ENCODE measurements at places on chromosomes 3 and 15.

- DNase-seq = no peak
Measured at GRCh38 chr3:159182961-159183360, 381.1 kb downstream of the MFSD1 start.

- DNase-seq = no peak
Measured at GRCh38 chr3:14371573-14372474, 30.6 kb upstream of the SLC6A6 start.

- no peak for DNase-seq
Measured at GRCh38 chr3:192896208-192896607, 21.4 kb downstream of the MB21D2 start.

DNA sequence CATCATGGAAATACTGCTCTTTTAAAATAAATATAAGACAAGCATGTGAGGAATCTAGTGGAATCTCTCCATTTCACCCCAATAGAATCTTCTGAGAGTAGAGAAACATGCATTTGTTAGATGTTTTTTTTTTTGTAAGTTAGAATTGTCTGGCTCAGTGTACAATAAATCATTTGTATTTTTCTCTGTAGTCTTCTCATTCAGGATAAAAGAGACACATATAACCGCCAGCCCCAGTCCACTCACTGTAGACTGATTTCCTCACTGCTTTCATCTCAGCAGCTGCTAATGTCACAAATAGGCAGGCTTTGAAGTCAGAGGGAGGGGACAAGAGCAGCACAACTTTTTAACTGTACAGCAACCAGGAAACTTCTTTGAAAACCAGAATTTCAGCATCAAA, 140.2 kb upstream of the RBMS3 start:
- no peak for DNase-seq

DNA sequence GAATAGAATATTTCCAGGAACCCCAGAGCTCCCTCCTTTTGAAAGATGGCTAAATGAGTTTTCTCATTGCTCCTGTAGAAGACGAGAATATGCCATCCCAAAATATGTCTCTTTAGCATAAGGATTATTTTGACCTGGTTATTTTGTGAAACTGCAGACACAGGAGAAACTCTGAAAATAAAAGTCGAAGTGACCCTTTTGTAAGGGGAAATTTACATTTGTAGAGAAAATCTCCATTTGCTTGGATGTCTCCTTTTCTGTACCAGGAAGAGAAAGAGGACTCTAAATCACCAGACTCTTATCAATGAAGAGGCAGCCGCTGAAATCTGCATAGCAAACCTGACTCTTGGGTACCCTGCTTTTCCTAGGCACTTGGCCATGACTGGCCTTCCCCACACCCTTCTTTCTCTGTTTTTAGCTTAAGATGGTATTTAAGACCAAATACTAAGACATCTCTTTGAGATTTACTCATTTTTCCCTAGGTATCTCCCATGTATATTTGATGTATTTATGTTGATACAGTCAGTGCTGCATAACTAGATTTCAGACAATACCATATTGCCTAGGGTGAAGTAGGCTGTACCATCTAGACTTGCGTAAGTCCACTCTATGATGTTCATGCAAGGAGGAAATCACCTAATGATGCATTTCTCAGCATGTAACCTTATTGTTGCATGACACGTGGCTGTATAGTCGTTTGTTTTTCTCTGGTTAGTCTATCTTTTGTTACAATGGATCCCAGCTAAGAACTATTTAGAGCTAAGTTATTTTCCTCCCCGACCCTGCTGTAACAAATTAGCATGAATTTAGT, 98.2 kb upstream of the UBE3A start:
- no peak for DNase-seq

DNA sequence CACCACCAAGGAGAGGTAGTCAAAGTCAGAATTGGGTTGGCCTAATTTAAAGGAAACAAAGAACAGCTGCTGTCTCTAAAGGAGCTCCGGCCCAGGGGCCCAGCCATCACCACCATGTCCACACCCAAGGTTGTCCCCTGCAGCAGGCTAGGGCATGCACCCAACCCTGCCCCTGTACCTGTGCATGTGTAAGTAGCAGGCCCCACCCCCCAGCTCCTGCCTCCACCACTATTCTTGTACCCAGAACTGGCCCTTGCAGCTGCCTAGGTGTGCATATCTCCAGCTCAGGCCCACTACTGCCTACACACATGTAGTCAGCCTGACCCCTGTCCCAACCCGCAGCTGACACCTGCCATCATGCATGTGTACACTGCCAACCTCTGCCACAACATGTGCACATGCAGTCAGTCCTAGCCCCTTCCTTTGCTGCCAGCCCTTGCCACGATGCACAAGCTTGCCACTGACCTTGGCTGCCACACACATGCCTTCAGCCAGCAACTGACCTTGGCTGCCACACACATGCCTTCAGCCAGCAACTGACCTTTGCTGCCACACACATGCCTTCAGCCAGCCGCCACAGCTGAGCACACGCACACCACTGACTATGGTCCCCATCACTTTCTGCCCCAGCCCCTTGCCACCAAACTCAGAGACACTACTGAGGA, 39.7 kb downstream of the FGF12 start:
- DNase-seq = no peak

GRCh38 chr15:92901072-92901761, 1.1 kb downstream of the CHD2 start:
- DNase-seq = no peak

DNA sequence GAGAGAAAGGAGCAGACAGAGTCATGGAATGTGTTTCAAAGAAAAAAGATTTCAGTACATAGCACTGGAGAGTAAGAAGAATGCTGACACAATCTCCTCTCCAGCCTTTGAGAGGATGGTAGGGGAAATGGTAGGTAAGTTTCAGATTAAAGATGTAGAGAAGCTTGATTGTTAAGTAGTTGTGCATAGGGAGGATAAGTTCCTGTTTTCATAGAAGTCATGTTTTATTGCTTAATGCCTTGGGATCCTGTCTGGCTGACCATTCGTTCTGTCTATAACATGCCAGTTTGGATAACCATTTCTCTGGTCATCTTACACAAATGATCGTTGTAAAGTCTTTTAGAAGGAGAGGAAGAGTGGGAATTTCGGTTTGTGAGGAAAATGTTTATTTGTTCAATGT, 95.7 kb upstream of the IGSF10 start:
- no peak for DNase-seq

- DNase-seq = no peak
Measured at GRCh38 chr15:70101459-70102113, 3.9 kb upstream of the TLE3 start.

DNA sequence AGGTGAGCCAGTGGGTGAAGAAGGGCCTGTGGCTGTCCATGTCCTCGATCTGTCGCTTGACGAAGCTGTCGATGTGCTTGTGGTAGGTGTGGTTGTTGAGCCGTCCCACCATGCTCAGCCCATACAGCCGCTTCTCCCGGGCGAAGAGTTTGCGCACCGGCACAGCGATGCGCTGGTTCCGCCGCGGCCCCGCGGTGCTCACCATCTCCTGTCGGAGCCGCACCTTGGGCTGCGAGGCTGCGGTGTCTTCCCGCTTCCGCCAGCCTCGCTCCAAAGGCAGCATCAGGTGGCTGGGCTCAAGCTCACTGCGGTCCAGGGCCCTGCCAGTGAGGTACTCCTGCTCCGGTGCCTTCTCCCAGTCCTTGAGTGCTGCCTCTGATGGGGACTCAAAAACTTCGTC, 34.0 kb upstream of the GRIP2 start:
- DNase-seq = no peak

Data from activated CD4-positive, CD25-positive, alpha-beta regulatory T cell treated with anti-CD3 and anti-CD28 coated beads, Interleukin-2, amount 50 U/mL, for 72 hours (primary cell).